ENCODE measurements at places on chromosomes 11 and 22. TPM values are rescaled to one million over a fixed set of nuclear protein-coding genes. Genes with fewer than 3 reads are reported as not detected.

- H3K4me1 ChIP-seq: peaks cover 2% of the 10 kb centered on the region
- no peak overlapping the region for H3K4me3 ChIP-seq
- H3K27me3 ChIP-seq: no peaks in the 10 kb centered on the region
- H3K27ac ChIP-seq: no peak overlapping the region
- H3K36me3 ChIP-seq: peaks cover 68% of the 10 kb centered on the region
Observed at GRCh38 chr11:93668171-93668570, 6.7 kb downstream of the CEP295 start.

DNA sequence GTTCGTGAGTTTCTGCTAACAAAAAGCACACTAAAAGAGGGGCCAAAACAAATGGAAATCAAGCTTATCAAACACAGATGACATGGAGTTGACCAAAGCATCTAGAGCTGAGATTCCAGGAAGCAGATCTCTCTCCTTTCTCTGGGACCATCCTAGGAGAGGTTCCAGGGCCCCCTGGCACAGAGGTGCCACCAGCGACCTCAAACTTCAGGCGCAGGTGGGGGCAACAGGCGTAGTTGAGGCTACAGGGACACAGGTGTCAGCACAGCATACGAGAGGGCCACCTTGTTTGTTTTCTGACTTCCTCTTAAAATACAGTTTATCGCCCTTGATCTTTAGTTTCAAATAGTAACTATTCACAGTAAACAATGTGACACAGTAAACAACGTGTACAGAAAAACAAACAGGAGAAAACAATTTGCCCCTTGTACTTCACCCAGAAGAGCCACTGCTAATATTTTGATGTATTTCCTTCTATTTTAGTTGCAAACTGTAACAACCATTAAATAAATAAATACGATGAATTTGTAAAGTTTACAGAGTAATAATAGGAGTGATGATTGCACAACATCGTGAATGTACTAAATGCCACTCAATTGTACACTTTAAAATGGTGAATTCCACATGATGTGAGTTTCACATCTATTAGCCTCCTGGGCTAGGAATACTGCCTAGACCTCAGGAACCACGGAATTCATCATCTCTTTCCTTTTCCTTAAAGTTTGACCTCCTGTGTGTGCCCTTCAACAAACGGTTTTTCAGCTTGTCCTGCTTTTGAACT, 52.2 kb downstream of the IGLL5 start:
- H3K36me3 ChIP-seq: no peaks in the 10 kb centered on the region
- no peak for DNase-seq
- H3K4me1 ChIP-seq: peaks cover 12% of the 10 kb centered on the region
- H3K27ac ChIP-seq: no peak overlapping the region

DNA sequence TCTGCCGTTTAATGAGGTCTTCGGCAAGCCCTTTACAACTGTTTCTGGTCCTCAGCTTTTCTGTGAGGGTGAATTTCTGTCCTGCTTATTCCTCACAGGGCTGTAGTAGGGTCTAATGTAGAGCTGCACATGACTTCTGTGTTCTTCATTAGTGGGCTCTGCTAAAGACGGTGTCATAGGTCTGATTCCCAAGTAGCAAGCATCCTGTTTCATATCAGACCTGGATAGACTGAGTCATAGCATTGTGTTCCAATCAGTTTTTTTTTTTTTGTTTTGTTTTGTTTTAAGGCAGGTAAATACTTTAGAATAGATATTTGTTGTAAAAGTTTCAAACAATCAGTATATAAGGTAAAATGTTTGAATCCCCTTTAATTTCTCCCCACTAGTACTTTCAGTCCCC, 35.4 kb downstream of the BIRC2 start:
- no peak overlapping the region for H3K4me3 ChIP-seq
- H3K27me3 ChIP-seq: no peaks in the 10 kb centered on the region
- peaks cover 69% of the 10 kb centered on the region for H3K36me3 ChIP-seq
- no peak for DNase-seq

- H3K4me1 ChIP-seq: no peaks in the 10 kb centered on the region
- H3K4me3 ChIP-seq: no peak overlapping the region
- no peaks in the 10 kb centered on the region for H3K27me3 ChIP-seq
- H3K36me3 ChIP-seq: no peaks in the 10 kb centered on the region
Observed at GRCh38 chr11:95222817-95223216, 8.2 kb downstream of the SESN3 start.

DNA sequence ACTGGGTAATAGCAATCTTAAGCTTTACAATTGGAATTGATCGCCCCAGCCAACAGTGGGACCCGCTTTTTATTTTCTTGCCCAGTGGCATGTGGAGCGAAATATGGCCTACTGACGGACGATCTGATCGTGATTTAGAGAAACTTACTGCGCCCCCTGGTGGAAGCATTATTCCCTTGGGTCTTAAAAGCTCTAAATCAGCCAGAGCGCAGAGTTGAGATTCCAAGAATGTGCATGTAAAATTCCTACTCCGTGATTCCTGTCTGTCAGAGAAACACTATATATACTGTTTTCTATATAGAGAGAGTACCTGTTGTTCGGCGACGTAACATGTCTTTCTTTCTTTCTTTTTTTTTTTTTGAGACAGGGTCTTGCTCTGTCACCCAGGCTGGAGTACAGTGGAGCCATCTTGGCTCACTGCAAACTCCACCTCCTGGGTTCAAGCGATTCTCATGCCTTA, 3.7 kb upstream of the DPF2 start:
- no peaks in the 10 kb centered on the region for H3K36me3 ChIP-seq
- H3K4me3 ChIP-seq: peak overlapping the region; percentile 36
- H3K4me1 ChIP-seq: peaks cover 3% of the 10 kb centered on the region

DNA sequence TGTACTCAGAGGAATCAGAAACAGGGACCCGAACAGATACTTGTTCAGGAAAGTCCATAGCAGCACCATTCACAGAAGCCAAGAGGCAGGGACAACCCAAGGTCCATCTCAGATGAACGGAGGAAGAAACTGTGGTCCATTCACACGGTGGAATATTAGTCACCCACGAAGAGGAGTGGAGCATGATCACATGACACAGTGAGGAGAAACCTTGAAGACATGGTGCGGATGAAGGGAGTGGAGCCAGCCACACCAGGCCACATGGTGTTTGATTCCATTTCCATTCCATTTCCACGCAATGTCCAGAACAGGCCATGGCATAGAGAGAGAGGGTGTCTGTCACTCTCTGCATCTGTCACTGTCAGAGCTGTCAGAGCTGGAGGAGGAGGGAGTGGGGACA, 30.7 kb downstream of the NADSYN1 start:
- no peak for DNase-seq
- peaks cover 7% of the 10 kb centered on the region for H3K4me1 ChIP-seq
- H3K36me3 ChIP-seq: peaks cover 50% of the 10 kb centered on the region
- H3K27me3 ChIP-seq: no peaks in the 10 kb centered on the region
- no peak overlapping the region for H3K27ac ChIP-seq

- DNase-seq: no peak
- no peaks in the 10 kb centered on the region for H3K27me3 ChIP-seq
- no peaks in the 10 kb centered on the region for H3K36me3 ChIP-seq
- H3K4me1 ChIP-seq: no peaks in the 10 kb centered on the region
- no peak overlapping the region for H3K27ac ChIP-seq
Observed at GRCh38 chr11:125069796-125070195, 6.7 kb downstream of the SLC37A2 start.

DNA sequence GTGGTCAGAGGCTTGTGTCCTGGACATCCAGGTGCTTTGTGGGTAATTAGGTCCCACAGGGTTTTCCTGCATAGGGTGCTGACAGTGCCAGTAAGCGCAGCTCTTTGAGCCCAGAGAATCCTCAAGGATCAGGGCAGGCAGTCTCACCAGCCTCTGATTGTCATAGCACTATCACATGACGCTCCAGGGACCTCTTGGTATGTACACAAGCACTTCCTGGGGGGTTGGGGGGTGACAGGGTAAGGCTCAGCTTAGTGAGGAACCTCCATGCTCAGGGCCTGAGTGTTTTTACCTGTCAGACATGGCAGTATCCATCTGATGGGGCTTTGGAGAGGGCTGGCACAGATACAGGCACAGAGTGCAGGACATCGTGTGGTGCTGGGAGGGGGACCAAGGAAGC, 27.9 kb upstream of the SUSD2 start:
- H3K27ac ChIP-seq: no peak overlapping the region
- H3K4me3 ChIP-seq: no peak overlapping the region
- no peak for DNase-seq
- no peaks in the 10 kb centered on the region for H3K27me3 ChIP-seq

DNA sequence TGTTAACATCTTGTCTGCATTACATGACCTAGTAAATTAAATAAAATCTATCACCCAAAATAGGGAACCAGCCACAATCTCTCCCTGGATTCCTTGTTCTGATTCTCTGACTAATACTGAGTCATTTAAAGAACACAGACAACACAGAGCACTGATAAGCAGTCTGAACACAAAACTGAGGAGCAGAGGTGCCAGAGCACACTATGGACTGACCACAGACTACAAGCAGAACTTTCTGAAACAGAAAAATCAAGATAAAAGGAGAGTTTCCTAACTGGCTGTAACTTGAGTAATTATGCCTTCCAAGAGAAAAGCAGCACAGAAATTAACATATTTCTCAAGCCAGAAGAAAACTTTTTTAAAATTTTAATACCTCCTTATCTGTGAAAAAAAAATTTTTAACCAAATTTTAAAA, 128.8 kb downstream of the SGSM3 start:
- no peaks in the 10 kb centered on the region for H3K27me3 ChIP-seq
- H3K4me1 ChIP-seq: no peaks in the 10 kb centered on the region
- DNase-seq: peak; percentile 14
- peak overlapping the region; percentile 64 for H3K27ac ChIP-seq
- H3K4me3 ChIP-seq: no peak overlapping the region

DNA sequence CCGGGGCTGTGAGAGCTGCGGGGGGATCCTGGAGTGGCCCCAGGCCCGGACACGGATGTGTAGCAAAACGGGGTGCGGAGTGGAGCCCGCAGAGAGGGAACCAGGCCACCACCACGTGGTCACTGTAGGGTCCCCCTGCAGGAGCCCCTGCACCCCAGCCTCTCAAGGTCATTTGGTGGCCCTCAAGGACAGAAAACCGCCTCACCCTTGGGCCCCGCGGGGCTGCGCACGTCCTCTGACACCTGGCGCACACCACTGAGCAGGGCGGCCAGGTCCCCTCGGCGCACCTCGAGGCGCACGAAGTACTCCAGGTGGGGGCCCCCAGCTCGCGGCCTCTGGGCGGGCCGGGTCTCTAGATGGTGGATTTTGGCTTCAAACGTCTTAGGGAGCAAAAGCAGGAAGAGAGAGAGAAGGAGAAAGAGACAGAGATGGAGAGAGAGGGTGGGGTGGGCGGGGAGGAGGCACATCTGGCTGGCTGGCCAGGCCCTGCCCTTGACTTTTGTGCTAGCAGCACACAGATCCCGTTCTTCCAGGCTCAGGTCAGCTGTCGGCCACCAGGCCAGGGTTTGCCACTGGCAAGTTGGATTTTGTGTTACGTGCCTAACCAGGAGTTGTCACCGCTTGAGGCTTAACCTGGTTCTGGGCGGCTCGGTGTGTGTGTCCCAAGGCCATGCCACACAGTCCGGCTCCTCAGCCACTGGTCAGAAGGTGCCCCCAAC, 3.2 kb downstream of the TH start:
- H3K4me3 ChIP-seq: no peak overlapping the region
- DNase-seq: peak; percentile 81
- H3K36me3 ChIP-seq: no peaks in the 10 kb centered on the region
- peak overlapping the region; percentile 71 for H3K27ac ChIP-seq
- H3K4me1 ChIP-seq: no peaks in the 10 kb centered on the region

- peaks cover 19% of the 10 kb centered on the region for H3K36me3 ChIP-seq
- peak overlapping the region; percentile 90 for H3K27ac ChIP-seq
- no peaks in the 10 kb centered on the region for H3K4me1 ChIP-seq
- peak overlapping the region; percentile 87 for H3K4me3 ChIP-seq
Observed at GRCh38 chr22:19448076-19448607, 631 bp upstream of the C22orf39 start.

DNA sequence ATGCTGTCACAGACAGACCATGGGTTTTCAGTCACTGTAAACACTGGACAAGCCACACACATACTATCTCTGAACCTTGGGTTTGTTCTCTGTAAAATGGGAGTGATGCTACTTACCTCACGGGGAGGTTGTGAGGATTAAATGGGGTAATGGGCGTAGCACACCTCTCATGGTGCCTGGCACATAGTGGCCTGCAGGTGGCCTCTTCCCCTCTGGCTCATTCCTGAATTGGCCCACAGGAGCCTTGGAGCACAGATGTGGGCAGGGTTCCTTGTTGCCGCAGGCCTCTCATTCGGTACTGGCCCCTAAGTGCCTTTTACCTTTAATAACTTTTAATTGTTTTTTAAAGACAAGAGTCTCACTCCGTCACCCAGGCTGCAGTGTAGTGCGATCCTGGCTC, 11.7 kb downstream of the MICAL2 start:
- H3K36me3 ChIP-seq: peaks cover 25% of the 10 kb centered on the region
- H3K4me1 ChIP-seq: no peaks in the 10 kb centered on the region
- no peak overlapping the region for H3K27ac ChIP-seq

- no peak overlapping the region for H3K27ac ChIP-seq
- no peak overlapping the region for H3K4me3 ChIP-seq
- DNase-seq: peak; percentile 8
- peaks cover 3% of the 10 kb centered on the region for H3K4me1 ChIP-seq
- no peaks in the 10 kb centered on the region for H3K27me3 ChIP-seq
Observed at GRCh38 chr22:19645391-19645790, 68.9 kb upstream of the SEPTIN5 start.

Gene MIAT
- 10.4 TPM for polyA plus RNA-seq

Gene CYTH4
- 0.03 TPM for polyA plus RNA-seq

Gene ANO3
- polyA plus RNA-seq: 0.13 TPM

All from SK-N-SH (cell line).